ENCODE measurements at places on chromosomes 13 and 19.

- DNase-seq, result no peak
These were observed 64.6 kb downstream of the GGACT start for GRCh38 chr13:100523981-100524386.

DNA sequence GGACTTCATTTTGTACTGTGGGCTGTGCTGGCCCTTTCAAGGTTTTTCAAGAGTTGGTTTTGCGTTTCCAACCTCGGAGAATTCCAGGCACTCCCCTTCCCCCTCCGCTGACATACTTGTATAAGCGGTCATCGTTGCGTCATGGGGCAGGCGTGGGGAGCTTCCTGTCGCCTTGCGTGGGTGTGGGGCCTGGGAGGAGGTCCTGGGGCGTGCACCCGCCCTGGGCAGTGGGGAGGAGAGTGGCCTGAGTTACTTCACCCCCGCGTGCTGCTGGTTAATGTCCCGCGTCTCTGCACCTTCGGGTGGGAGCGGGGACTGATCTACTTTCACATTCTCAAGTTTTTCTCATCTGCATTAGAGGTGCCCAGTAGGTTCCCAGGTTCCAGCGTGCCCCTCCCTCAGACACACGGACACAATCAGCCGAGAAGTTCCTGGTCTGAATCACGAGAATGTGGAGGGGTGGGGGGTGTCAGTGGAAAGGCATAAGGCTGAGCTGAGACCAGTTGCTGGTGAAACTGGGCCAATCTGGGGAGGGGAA is 4.1 kb downstream of the IER2 start:
- no peak for DNase-seq

DNA sequence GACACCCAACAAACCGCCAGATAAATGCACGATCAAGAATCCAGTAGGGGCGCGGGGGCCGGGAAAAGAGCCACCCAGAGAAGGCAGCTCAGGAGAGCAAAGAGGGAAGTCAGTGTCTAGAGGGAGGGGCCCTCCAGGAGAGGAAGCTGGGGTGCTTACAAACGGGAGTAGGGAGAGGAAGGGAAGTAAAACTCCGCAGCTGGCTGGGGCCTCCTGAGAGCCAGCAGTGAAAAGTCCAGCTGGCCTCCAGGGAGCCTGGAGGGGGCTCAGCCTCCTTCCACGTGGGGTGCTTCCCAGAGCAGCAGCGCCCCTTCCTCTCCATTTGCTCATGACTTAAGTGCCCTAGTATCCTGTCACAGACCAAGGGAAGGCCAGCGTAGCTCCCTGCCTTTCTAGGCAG is 51.8 kb downstream of the TMED1 start:
- DNase-seq, result no peak

GRCh38 chr13:47111499-47111898 is 214.6 kb upstream of the HTR2A start:
- DNase-seq, result no peak

DNA sequence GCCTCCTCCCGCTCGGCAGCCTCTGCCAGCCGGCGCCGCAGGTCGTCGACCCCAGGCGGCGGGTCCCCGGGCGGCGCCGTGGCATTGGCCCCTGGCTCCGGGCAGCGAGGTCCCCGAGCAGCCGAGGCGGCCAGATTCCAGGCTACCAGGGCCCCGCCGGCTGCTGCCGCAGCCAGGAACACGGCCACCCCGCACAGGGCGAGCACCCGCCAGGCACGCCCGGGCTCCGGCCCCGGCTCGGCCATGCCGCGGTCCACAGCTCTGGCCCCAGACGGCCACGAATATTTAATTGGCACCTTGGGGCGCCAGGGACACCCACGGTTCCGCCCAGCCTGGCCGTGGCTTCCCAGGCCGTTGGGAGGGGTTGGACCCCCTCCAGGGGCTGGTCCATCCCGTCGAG is at the start of gene CCDC194:
TSS of gene CCDC194 (minus strand) at position 283 of the 400 bp plus-strand sequence. CDS start at position 245, 38 bp downstream.
- no peak for DNase-seq

- no peak for DNase-seq
These were observed 74.2 kb downstream of the FLT1 start for GRCh38 chr13:28420704-28421103.

DNA sequence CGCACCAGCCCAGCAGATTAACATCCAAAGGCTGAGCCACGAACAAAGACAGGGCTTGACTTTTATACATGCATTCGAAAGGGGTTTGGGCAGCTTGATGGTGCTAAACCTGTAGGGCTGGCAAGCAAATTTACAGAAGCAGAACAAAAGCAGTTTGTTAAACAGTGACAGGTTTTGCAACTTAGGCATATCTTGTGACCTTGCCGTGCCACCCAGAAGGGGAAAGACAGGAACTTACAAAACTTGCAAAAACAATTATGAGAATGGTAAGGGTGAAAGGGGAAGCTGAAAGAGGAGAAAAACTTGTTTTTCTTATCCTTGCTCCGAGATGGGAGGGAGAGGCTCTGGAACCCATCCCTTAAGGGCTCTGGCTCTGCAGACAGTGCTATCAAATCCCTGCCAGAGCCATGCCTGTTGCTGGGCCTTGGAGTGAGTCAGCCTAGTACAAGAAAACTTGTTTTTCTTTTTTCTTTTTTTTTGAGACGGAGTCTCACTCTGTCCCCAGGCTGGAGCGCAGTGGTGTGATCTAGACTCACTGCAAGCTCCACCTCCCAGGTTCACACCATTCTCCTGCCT is 1325.2 kb upstream of the PRR20A start:
- no peak for DNase-seq

DNA sequence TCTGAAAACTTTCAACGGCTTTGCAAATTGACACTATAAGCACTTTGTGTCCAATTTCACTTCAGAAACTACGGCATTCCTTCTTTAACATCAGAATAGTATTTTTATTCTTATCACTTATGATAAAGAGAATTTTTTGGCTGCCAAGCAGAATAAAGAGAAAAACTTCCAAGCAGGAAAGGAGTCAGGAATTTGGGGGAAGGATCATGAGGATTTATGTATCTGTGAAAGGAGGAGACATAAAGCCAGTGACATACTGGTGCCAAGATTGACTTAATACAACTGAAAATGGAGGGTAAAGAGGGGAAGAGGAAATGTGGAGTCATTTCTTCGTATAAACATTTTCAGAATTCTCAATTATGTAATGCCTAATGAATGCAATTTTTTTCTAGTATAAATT is 94.7 kb downstream of the RBM26 start:
- DNase-seq, result no peak

- no peak for DNase-seq
These were observed 10.3 kb downstream of the EHD2 start for GRCh38 chr19:47723581-47723940.

DNA sequence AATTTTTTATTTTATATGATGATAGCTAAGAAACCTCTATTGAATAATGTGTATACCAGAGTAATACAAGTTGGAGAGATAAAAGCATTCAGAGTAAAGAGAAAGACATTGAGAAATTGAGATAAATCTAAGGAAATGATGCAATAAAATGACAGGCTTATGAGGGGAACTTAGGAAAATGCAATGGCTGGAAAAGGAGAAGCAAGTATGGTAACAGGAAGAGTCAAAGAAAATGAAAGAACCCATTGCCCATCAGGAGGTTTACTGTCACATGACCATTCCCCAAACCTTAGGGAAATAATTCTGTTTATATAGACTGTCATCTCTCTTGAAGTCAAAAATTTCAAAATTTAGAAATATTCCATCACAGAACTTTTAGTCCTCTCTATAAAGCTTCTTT is 808.0 kb upstream of the PRR20A start:
- DNase-seq, result no peak

- DNase-seq, result no peak
These were observed 46.9 kb upstream of the SLITRK1 start for GRCh38 chr13:83929157-83929556.

GRCh38 chr19:57830071-57830602 is at the start of gene ZNF587B:
Gene ZNF587B (plus strand): TSS chr19:57830299. CDS start chr19:57830529, 230 bp downstream.
- no peak for DNase-seq

- no peak for DNase-seq
These were observed 84.4 kb downstream of the STK24 start for GRCh38 chr13:98492335-98493041.

DNA sequence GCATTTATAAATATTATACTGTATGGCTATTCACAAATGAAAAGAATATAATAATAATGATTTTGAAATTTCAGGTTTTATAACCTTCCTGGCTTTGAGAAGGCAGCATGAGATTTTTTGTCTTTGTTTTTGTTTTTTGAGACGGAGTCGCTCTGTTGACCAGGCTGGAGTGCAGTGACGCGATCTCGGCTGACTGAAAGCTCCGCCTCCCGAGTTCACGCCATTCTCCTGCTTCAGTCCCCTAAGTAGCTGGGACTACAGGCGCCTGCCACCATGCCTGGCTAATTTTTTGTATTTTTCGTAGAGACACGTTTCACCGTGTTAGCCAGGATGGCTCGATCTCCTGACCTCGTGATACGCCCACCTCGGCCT is 64.1 kb downstream of the ZNF429 start:
- peak; percentile 21 for DNase-seq

DNA sequence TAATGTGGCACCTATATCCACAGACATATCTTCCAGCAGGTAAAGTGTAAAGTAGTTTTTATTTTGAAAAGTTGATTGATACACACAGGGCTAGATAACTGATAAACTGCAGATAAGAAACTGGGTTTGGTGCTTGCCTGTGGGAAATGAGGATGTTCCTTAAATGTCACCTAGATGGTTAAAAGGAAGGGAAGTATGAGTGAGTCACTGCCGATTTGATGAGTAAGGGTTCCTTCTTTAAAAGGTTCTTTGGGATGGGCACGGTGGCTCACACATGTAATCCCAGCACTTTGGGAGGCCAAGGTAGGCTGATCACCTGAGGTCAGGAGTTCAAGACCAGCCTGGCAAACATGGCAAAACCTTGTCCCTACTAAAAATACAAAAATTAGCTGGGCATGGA is 73.8 kb upstream of the FRY start:
- no peak for DNase-seq

GRCh38 chr19:10258080-10258710 is 6.2 kb downstream of the MRPL4 start:
- no peak for DNase-seq

DNA sequence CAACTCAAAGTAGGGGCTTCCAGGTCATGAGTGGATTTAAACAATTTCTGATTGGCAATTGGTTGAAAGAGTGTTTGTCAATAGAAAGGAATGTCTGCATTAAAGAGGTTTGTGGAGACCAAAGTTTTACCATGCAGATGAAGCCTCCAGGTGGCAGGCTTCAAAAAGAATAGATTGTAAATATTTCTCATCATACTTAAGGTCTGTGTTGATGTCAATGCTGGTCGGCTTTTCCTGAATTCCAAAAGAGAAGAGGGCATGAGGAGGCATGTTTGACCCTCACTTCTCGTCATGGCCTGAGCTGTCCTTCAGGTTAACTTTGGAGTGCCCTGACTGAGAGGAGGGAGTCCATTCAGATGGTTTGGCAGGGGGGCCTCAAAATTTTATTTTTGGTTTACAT is 125.4 kb upstream of the RFC3 start:
- DNase-seq, result no peak

DNA sequence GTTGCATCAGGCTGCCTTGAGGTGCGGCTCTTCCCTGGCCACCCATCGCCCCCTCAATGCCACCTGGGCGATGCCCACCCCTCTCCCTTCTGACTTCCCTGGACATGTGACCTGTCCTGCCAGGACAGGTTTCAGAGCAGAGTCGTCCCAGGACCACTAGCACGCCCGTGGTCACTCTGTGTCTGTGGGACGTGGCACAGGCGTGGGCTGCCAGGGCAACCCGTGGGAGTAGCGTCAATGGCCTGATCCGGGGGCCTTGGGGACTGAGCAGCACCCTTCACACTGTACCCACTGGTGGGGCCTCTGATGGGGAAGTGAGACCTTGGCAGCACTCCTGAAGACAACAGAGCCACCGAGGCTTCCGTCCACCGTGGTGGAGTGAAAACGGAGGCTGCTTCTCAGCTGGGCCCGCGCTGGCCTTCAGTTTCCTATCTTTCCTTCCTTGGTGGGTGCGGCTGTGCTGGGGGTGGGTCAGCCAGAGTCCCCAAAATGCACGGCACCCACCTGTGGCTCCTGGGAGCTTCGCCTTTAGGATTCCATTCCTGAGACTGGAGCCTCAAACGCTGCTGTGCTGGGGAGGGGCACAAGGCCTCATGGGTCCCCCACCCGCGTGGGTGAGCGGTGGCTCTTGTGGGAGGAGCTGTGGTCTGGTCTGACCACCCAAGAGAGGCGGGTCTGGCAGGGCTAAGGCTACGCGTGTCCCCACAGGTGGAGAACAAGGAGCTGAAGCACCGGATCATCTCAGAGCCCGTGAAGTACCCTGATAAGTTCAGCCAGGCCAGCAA is 26.7 kb upstream of the TMEM255B start:
- DNase-seq, result no peak

- DNase-seq, result no peak
These were observed 10.6 kb downstream of the RXFP2 start for GRCh38 chr13:31749929-31750328.

DNA sequence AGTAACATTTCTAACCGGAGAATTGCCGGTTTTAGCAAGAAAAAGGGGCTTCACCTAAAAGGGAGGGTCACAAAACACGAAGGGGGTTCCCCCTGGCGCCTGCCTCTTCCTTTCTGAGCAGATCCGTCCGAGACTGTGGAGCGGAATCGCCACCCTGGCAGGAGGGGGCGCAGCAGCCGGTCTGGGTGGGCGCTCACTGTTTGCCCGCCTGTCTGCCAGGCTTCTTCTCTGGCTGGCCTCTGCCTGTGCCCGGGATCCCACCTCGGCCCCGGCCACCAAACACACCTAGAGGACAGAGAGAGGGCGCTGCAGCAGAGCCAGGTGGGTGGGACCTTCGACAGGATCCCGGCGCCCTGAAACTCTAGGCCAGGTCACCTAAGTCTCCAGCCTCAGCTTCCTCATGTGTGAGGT is 15.6 kb downstream of the LSM4 start:
- DNase-seq, result no peak

DNA sequence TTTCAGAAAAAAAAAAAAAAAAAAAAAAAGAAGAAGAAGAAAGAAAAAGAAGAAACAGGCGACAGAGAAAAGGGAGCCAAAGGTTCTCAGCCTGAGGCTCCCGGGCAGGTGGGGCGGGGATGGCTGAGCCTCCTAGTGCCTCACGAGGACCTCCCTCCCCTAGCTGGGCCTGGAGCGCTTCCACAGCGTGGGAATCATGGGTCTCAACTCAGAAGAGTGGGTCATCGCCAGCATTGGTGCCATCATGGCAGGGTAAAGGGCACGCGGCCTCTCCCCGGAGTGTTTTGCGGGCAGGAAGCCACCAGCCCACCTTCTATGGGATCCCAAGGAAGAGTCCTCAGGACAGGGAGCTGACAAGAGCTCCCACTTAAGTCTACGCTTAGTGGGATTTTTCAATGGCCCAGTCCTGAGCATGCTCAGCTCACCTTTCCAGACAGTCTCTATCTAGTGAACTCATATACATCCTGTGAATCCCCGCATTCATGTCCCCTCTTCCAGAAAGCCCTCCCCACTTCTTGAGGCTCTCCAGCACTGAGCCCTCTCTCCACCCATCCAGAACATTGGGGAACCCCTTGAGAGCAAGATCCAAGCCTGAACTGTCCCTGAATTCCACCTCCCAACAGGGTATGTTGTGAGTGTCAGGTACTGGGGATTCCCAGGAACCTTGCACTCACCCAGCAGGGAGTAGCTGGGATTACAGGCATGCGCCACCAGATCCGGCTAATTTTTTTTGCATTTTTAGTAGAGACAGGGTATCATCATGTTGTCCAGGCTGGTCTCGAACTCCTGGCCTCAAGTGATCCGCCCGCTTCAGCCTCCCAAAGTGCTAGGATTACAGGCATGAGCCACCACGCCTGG is 69.6 kb downstream of the ACSBG2 start:
- no peak for DNase-seq

GRCh38 chr19:8109455-8109854 is 39.9 kb downstream of the FBN3 start:
- no peak for DNase-seq

All from stimulated activated CD4-positive, alpha-beta T cell treated with anti-CD3 and anti-CD28 coated beads, Interleukin-1b, Interleukin-23, amount 100 ng/mL, for 1 hour (primary cell).